AG04450 (cell line): ENCODE measurements at places on chromosomes 2 and 18.
A peak's percentile ranks its signal among the peaks of the same experiment; 100 is the strongest.

GRCh38 chr2:174881678-174882077, 117.4 kb upstream of the CHRNA1 start:
- DNase-seq = no peak

DNA sequence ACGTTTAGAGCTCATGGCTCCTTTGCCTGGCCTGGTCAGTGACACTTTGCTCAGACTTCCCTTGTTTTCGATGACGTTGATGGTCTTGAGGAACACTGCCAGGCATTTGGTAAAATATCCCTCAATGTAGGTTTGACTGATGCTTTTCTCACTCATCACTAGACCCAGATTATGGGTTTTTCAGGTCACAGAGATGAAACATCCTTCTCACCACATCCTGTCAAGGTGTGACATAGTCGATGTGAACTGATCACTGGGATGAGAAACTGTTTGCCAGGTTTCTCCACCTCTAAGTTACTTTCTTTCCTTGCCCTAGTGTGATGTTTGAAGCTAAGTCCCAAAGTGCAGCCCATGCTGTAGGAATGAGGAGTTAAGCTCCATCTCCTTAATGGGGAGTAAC, 81.5 kb downstream of the AFF3 start:
- no peak for DNase-seq

DNA sequence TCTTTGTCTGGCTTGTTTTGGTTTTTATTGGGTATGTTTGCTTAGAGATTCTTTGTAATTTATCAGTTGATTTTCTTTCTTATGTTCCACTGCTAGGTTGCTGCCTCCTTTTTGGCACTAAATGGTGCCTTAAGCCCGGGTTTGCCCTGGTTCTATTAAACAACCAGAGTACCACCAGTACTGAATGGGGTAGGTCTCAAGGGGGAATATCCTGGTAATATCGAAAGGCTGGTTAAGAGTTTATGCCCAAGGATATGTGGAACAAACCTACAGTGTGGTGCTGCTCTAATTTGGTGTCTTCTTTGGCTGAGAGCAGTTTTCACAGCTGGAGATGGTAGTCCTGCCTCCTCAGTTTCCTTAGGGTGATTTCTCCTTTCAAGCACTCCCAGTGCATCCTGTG, 76.5 kb downstream of the SEMA4F start:
- DNase-seq = no peak

GRCh38 chr2:75548036-75548573, 12.6 kb downstream of the EVA1A start:
- no peak for DNase-seq

GRCh38 chr2:181153886-181154285, 173.5 kb downstream of the UBE2E3 start:
- DNase-seq = no peak

- no peak for DNase-seq
Measured at GRCh38 chr18:55048892-55049291, 89.6 kb upstream of the CCDC68 start.

GRCh38 chr2:191265311-191266170, 20.3 kb downstream of the MYO1B start:
- DNase-seq = no peak

- DNase-seq = no peak
Measured at GRCh38 chr2:135317375-135317774, 213.6 kb downstream of the ZRANB3 start.

- no peak for DNase-seq
Measured at GRCh38 chr2:121707344-121707919, 29.2 kb downstream of the NIFK start.

- no peak for DNase-seq
Measured at GRCh38 chr2:43605851-43606250, 10.0 kb upstream of the THADA start.

GRCh38 chr2:105381101-105381668, 17.7 kb downstream of the FHL2 start:
- DNase-seq = no peak

GRCh38 chr2:67733517-67733916, 329.3 kb downstream of the C1D start:
- no peak for DNase-seq

- peak; percentile 52 for DNase-seq
Measured at GRCh38 chr2:215613280-215613679, 177.4 kb upstream of the FN1 start.

- no peak for DNase-seq
Measured at GRCh38 chr2:85314884-85315242, 12.9 kb downstream of the TGOLN2 start.

DNA sequence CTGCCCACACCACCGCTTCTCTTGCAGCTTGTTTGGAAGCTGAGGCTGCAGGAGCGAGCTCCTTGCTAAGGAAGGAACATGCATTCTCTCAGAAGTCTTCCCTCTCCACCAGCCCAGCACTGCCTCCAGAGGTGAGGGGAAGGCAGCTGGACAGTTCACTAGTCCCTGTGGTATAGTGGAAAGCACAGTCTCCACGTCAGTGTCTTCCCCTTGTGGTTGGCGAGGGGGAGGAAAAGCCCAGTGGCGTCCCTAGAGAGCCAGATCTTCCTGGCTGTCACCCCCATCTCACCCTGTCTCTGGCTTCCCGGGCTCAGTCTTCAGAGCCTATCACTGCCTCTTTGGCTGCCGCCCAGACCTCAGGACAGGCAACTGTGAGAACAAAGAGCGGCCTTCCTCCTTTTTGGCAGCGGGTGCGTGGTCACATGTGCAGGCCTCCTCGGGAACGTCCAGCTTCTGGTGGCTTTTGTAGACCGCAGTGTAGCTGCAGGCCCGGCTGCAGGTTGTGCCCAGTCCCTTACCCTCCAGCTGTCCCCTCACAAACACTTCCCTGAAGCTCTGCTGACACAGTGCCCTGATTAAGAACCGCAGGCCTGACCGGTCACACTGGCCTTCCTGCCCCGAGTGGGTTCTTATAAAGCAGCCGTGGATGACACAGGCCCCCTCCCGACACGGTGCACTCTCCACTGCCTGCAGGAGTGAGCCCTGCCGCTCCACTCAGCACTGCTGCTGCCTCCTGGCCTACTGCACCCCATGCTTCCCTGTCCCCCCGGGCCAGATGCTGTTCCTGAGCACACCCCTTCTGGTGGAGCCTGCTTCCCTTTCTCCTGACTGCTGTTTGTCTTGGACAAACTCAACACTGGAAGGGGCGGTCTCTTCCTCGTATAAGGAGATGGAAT, 90.9 kb downstream of the RNF144A start:
- no peak for DNase-seq

- DNase-seq = no peak
Measured at GRCh38 chr2:28469304-28469703, 26.6 kb upstream of the PLB1 start.

DNA sequence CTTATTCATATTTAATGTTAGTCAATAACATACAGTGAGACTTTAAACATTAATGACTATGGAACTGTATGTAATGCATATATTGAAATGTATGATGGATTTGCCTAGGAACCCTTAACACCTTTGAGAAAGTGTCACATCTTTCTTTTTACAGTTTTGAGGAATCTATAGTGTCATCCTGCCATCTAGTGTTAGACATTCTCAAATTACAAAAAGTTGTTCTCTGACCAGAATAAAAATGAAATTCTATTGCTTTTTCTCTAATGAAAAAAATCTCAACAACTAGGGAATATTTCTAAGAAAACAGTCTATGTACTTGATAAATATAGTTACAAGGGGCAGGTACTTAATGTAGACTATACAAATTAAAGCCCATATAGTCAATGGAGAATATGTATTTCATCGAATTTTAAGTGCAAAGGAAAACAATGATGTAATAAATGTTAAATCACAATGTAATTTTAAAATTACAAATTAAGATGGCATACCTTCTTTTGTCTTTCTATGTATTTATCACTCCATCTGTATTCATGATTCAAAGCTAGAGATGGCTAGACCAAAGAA, 5.1 kb upstream of the CALCRL start:
- DNase-seq = no peak

- no peak for DNase-seq
Measured at GRCh38 chr2:173118395-173118794, 42.7 kb downstream of the MAP3K20 start.

- no peak for DNase-seq
Measured at GRCh38 chr2:186716899-186717298, 23.0 kb downstream of the FAM171B start.

DNA sequence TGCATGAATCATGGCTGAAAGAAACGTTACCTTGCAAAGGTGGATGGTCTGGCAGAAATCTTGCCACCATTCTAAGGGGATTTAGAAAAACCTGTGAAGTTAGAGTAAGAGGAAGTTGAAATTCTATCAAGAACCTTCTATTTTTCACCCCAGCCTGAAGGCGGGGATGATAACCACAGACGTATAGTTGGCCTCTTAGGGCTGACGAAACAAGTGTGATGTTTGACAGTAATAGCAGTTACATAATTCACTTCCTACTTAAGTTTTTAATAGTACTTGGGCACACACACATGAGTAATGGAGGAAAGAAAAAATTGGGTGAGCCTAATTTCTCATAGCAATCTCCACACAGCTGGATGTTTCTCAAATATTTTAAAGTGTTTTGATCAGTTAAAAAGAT, 336.6 kb upstream of the SALL3 start:
- no peak for DNase-seq

GRCh38 chr2:218063896-218064295, 5.2 kb upstream of the RUFY4 start:
- no peak for DNase-seq

DNA sequence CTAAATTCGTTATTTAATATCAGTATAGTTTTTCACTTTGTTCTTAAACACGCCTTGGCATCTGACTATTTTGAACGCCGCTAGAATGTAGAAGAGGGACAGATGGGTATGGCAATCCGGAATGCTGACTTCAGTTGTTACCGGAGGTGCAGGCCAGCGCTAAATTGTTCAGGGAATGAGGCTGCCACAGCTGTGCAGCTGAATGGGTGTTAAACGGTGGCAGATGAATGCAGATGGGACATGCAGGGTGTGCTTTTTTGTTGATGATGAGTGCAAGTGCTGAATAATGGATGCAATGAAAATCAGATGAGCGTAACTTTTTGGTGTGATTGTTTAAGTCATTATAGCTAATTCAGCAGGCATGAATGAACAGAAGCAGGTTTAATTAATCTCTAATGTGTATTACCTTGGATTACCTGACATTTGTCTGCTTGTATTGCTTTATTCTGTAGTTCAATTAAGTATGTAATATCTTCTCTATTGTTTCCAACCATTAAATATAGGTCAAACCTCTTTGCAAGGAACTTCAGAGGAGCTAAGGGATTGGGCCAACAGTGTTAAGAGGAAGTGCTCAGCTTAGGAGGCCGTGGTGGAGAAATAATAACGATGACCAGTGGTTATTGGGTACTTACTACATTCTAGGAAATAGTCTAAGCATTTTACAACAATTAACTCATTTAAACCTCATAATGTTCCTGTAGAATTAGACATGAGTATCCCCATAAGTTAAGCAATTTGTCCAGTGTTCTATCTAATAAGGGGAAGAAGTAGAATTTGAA, 11.9 kb upstream of the CREG2 start:
- no peak for DNase-seq

DNA sequence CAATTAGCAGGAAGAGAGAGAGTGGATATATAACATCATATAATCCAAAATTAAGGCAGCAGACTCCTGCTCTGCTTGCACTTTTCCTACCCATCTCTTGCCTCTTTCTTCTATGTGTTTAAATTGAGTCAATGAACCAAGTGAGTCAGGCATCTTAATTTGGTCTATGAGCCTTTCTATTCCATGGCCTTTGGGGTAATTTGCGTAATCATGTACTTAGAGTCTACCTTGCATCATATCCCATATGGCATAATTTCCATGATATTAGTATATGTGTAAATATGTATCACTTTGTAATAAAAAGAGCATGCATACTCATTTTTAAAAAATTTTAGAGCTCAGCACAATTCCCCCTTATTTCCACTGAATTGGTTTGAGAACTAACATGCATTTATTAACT, 555.2 kb downstream of the STK39 start:
- no peak for DNase-seq

DNA sequence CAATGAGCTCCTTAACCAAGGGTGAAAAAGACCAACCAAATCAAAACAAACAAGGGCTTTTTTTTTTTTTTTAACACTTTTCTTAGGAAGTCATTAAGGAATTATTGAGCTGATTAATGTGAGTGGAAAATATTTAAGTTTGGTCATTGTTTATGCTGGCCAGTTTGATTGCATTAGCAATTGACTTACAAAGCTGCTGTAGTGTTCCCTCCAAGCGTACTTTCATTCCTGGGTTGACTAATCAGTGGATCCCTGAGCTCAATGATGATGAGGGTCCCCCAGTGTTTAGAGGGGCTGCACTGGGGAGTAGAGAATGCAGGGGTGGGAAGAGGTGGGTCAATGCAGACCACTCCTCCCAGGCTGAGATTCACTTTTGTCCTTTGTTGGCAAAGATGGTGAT, 119.3 kb downstream of the PRKCE start:
- no peak for DNase-seq

DNA sequence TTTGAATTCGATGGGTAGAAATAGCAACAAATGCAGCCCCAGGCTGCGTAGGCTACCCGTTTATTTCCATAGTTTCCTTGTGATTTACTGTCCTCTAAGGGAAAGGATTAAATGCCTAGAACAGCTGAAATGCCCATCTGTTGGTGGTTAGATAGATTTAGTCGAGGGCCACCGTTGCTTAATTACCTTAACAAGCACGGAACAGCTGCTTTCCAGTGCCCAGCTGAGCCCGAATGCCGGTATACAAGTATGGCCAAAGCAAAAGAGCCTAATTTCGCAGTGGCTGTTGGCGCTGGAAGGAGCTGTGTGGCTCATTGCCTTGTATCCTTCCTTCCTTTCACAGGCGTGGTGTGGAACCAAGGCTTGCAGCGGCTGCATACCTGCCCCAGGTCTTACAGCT, 109.1 kb downstream of the CABLES1 start:
- no peak for DNase-seq
